ENCODE measurements at places on chromosomes 4 and X.

DNA sequence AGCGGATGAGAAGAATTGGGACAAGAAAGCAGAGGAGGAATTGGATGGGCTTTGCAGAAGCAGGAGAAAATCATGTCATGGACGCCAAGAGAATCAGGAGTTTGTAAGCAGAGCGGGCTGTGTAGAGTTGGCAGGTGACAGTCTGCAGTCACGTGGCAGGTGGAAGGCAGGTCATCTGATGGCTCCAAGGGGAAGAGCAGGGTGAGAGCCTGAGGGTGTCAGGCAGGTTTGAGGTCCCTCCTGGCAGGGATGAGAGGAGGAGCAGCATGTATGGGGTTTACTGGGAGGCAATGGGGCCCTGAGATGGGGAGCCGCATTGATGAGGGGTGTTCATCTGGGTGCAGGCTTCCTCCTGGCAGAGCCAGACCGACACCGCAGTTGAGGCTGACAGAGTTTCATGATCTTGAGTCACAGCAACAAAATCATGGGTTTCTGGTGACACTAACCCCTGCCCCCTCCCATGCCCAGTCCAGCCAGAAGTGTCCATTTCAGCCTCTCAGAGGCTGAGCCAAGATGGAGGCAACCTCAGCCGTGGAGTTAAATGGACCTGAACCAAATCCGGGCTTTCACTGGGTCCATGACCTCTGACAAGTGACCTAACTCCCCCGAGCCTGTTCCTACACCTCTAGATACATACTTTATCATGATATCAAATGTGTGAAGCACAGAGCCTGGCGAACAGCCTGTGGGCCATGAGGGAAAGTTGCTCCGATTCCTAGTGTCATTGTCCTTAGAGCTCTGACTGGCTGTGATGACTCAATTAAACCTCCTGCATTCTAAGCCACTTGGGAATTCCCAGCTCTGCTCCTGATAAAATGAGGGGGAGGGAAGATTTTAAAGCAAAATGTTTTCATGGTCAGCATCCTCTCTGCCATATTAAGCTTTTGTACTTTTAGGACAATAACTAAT, 36.1 kb downstream of the EVC start:
- no peak for DNase-seq

DNA sequence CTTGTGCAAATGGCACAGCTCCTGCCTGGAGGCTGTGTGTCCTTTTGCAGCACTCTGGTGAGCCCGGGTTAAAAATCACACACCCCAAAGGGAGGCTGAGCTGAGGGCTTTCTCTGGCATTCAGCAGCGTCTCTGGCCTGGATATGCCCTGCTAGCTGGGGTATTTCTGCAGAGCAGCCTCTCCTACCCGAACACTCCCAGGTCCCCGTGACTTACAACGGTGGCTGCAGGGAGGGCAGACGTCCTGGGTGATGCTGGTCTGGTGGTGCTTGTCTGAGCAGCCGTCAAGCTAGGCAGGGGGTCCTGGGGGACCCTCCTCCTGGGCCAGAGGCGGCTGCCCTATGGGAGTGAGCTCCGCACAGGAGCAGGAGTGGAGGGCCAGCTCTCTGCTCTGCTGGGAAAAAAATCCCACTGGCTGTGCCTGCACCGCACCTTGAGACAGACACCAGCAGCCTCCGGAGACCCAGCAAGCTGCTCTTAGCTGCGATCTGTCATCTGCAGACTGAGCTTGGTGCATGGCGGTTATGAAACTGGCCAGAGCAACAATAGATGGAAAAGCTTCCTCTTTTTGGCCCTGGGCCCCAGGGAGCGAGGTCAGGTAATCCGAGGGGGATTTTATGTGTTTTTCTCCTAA, 41.3 kb upstream of the ASMTL start:
- DNase-seq = no peak

DNA sequence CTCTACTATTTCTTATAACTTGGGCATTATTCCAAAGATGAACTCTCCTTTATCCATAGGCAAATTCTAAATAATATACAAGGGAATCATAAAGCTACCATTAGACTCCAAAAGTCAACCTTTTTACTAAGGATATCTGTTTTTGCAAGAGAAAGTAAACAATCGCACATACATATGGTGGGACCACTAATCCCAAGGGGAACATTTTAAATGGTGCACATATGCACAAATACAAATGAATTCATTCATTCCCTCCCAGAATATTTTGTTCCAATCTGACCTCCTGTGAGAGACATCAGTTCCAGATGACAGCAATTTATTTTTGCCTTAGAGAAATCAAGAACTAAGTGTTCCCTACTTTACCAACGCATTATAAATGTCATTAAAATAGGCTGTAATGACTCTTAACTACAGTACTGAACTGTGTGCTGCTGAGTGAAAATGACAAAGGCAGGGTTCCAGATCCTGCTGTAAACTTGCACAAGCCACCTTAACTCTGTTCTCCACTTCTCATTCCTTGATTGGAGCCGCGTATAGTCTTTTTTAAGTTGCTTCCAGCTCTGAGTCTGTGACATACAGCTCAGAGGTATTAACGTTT, 2.0 kb downstream of the DHX15 start:
- no peak for DNase-seq

DNA sequence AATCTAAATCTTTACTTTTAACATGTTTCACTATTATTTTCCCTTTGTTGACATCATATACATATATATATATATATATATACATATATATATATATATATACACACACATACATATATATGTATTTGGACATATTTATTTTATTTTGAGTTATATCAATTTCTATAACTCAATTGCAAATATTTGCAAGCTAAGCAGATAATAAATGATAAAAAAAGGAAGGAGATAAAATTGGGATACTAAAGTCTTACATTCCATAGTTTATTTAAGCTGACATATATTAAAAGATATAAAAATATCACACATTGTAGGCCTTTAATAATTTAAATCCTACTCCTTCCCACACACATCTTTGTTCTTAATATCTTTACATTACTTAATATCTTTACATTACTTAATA, 372.2 kb downstream of the GRXCR1 start:
- DNase-seq = no peak

DNA sequence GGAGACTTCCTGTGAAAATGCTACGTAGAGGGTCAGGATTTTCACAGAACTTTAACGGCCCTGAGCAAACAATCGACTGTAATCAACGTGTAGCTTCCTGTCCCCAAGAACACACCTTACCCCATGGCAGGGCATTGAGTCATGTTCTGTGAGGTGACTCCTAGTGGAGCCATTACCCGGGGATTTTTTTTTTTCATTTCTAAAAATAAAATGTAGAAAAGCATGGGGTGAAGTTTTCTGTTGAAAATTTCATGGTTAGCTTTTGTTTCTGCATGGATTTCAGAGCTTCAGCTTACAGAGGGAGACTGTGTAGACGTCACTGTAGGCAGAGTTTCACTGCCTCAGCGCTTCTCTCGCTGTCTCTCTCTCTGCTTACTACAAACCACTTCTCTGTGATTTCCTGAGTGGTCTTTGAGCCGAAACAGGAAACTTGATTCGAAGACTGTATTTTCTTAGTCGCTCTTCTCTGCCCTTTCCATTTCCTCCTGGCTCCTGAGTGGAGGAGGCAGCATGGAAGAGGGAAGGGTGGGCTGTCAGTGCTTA, 111.7 kb downstream of the NFKB1 start:
- DNase-seq = no peak

DNA sequence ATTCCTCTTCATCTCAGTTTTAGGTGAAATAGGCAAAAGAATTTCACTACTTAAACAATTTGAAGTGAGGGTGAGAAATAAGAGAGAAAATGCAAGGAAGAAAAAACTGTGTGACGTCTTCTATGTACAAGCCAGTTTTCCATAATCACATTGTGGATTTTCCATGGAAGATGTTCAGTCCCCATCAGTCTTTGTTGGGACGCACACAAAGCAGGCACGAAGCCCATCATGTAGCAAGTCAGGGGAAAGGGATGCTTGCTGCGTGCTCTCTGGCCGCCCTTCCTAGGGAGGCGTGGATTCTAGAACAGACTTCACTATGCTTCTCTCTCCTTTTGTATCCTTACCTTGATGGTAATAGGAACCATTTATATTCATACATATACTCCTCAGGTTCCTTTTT, 54.7 kb downstream of the RBPJ start:
- no peak for DNase-seq

- DNase-seq = peak; percentile 56
Observed at GRCh38 chr4:128517739-128518510, 230.3 kb upstream of the PGRMC2 start.

DNA sequence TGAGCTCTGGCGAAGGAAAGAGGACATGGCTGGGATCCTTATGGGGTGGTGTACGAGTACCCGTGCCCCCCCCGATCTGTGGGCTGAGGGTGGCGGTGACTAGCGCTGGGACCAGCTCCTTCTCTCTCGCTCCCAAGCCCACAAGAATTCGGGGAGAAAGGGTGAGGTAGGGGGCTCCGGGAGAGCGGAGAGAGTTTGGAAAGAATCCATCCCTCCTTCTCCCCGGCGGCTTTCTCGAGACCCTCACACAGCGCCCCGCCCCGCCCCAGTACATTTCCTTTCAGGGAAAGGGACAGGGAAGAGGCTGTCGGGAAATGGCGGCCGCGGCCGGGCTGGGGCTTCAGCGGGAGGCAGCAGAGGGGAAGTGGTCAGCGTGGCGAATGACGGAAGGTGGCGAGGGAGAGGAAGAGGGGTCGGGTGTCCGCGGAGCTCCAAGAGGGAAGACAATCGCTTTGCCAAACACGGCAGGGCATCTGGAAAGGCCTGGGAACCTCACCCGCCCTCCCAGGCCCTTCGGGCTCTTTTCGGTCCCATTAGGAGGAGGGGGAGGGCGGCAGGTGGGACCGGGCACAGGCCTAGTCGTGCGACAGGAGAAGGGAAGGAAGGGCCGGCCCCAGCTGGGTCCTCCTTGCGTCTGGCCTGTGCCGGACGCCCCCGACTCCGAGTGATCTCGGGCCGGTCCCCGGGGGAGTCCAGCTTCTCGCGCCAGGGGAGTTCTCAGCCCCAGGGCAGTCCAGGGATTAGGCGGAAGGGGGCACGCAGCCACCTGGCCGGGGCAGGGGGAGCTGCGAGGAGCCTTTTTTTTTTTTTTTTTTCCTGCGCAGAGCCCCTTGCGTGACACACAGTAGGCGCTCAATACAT, 10.2 kb downstream of the HNRNPH2 start:
- DNase-seq = peak; percentile 83

- no peak for DNase-seq
Observed at GRCh38 chrX:883588-883987, 253.0 kb downstream of the SHOX start.

GRCh38 chr4:62087706-62088105, 887.6 kb downstream of the ADGRL3 start:
- no peak for DNase-seq

DNA sequence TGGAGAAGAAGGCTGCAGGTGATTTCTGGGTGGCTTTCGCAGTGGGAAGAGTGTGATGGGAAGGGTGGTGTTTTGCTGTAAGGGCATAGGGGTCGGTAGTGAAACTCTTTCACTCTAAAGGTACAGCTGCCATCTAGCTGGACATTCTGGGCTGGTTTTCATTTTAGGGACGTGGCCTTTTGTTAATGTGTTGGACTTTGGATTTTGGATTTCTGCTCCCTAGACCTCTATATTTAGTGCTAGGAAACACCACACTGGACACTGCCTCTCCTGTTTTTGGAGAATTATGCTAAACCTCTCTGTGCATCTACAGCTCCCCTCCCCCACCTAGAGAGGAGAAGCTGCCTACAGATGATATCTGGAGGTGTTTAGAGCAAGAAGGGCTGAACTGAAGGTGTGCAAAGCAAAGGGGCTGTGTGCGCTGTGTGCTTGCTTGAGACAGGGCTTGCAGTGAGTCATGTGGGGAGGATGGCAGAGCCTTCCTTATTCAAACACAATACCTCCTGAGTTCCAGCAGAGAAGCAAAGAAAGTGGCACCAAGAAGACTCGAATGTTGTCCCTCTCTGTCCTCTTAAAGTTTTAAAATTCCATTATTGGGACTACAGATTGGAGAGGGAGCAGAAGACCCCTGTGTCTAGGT, 47.9 kb downstream of the STARD8 start:
- DNase-seq = no peak

DNA sequence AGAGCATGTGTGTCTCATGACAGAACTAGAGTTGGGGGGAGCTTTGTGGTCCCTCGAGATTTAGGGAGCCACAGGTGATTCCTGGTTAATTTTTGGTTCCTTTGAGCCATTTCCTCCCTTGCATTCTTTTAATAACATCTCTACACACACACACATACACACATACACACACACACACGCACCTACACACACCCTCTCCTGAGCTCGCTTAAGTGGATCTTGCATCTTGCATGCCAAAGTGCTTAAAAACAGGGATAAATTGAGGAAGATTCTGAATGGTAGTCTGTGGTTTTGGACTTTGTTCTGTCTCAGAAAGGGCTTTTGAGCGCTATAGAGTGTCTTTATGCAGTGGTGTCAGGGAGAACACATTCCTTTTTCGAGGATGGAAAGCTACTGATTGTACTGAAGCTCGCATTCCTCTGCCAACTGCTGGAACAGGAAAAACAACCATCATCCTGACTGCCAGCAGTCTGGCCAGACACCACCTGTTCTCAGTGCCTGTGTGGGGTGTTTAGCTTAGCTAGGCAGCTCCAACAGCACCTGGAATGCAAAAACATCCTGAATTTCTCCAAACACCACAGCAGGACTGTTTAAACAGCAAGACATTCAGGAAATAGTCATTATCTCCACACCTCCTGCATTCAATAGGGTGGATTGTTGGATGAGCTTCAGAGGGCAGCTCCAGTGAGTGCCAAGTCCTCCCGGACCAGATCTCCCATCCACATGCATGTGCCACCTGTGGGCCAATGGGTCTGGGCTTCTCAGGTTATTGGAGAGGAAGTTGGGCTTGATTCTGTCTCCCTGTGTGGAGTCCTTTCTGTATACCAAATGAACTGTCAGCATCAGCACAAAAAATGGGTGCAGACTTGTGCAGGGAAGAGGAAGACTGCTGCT, 21.9 kb upstream of the IGFBP7 start:
- no peak for DNase-seq

GRCh38 chr4:174928174-174928573, 10.0 kb downstream of the ADAM29 start:
- DNase-seq = no peak

DNA sequence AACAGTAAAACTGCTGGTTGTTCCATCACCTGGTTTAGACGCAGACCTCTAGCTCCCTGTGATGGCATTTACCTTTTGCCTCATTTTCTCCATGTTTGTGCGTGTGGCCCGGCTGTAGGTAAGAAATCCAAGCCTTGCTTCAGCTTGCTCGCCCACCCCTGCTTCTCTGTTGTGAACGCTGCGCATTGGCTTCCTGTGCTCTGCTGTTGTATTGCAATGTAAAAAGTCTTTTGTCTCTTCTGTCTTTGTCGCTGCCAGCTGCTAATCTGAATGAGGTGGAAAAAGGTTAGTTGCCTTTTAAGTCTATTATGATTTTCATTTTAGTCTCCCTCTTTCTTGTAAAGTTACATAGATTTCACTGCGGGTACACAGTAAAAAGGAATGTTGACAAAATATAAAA, 127.3 kb upstream of the PACRGL start:
- DNase-seq = no peak

GRCh38 chr4:105909787-105910281, 14.6 kb downstream of the NPNT start:
- no peak for DNase-seq

DNA sequence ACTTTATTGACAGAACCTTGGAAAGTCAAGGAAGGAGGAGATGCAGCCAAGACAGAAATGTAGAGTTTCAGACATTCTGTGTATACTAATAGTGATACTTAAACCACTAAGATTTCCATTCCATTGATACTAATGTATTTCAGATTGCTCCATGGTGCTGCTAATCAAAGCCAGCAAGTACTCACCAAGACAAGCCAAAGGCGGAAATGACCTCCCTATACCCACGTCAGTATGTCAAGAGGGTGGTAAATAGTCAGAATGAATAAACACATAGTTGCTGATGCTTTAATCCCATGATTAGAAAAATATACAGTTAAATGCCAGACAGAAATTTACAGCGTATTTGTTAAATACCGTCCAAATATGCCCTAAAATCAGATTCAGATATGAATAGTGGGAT, 417.8 kb upstream of the INTU start:
- no peak for DNase-seq

Measured in Right ventricle myocardium superior (tissue), 1 donor.